Stomach (tissue), 19 donors: ENCODE measurements at places on chromosomes 7 and 10.
A peak's percentile ranks its signal among the peaks of the same experiment; 100 is the strongest.

GRCh38 chr7:96591900-96592676, 117.6 kb downstream of the SEM1 start:
- no peak for DNase-seq

DNA sequence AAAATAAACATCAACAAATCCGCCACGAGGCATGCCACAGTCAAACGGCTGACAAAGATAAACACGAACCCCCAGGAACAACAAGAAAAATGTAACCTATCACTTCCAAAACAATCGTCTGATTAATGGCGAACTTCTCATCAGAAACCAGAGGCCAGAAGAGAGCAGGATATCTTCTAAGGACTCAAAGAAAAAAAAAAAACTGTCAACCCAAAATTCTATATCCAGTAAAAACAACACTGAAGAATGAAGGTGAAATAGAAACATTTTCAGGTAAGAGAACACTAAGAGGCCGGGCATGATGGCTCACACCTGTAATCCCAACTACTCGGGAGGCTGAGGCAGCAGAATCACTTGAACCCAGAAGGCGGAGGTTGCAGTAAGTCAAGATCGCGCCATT, 54.3 kb downstream of the SLC29A4 start:
- DNase-seq, result no peak

- no peak for DNase-seq
Observed at GRCh38 chr10:61742812-61743211, 80.1 kb downstream of the CABCOCO1 start.

GRCh38 chr10:23525406-23525805, 86.5 kb downstream of the OTUD1 start:
- DNase-seq, result no peak

DNA sequence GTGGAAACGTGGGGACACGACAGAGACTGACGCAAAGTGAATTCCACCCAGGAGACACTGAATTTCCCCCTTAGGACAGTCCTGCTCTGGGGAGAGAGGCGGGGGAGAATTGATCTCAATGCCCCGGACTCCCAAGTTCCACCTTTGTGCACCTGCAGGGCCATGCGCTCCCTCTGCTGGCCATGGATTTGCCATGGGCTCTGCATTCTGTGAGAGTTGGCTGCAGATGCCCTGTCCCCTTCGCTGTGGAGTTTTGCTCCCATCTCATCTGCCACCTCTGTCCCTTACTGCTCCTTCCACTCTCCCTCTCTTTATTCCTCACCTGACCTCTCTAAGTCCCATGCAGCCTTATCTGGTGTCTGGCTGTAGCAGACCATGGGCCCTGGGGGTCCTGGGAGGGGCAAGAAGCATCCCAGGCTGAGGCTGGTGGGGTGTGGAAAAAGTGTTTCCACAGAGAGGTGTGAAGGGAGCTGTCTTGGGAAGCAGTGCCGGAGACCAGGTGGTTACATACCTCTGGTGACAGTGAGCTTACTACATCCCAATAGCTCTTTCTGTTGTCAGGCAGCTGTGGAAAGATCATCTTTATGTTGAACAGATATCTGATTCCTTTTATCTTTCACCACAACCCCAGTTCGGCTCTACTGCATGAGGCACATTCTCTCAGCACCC, 14.3 kb downstream of the GHRHR start:
- peak; percentile 78 for DNase-seq

- DNase-seq, result no peak
Observed at GRCh38 chr10:94496010-94496409, 49.6 kb upstream of the HELLS start.

GRCh38 chr7:134891262-134891695, 95.0 kb upstream of the AGBL3 start:
- peak; percentile 94 for DNase-seq

- DNase-seq, result no peak
Observed at GRCh38 chr10:113303544-113304146, 249.2 kb upstream of the HABP2 start.

DNA sequence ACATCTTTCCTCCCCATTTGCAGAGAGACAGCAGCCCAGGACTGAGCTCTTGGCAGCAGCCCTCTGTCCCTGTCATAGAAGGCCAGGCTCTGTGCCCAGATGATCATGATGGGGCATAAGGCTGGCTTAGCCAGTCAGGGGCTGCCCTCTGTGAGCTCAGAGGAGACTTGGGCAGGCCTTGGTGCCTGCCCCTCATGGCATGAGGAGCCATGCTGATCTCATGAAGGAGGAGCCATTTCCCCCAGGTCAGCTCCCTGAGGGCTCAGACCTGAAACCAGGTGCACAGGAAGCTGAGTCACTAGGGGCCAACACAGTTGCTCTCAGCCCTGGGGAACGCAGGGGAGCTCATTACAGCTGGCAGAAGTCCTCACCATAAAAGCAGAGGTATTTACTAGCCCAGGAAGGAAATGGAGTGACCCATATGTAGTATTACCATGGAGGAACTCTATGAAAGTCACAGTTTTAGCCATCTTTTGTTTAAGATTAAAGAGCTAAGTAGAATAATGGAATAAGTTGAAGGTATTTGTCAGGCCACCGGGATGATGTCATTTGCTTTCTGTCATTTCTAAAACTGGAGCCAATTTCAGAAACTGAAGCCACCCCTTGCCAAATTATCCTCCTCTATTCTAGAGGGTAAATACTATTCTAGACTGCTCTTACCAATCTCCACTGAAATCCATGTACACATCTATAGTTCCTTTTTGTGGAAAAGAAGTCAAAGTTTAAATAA, 362.4 kb upstream of the ZNF32 start:
- no peak for DNase-seq

GRCh38 chr7:132001146-132001545, 444.7 kb upstream of the PODXL start:
- DNase-seq, result no peak

GRCh38 chr10:14382531-14382930, 51.8 kb upstream of the FRMD4A start:
- DNase-seq, result no peak

DNA sequence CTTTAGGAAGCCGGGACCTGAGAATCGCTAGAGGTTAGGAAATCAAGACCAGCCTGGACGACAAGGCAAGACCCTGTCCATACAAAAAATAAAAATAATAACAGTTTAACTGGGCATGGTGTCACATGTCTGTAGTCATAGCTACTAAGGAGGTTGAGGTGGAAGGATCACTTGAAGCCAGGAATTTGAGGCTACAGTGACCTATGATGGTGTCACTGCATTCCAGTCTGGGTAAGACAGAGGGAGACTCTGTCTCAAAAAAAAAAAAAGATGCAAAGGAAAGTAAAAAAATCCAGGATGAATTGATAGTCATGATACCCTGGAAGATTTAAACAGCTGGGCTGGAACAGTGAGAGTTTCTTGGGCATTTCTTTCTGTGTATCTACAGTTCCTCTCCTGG, 463.2 kb downstream of the GALNT17 start:
- DNase-seq, result no peak

DNA sequence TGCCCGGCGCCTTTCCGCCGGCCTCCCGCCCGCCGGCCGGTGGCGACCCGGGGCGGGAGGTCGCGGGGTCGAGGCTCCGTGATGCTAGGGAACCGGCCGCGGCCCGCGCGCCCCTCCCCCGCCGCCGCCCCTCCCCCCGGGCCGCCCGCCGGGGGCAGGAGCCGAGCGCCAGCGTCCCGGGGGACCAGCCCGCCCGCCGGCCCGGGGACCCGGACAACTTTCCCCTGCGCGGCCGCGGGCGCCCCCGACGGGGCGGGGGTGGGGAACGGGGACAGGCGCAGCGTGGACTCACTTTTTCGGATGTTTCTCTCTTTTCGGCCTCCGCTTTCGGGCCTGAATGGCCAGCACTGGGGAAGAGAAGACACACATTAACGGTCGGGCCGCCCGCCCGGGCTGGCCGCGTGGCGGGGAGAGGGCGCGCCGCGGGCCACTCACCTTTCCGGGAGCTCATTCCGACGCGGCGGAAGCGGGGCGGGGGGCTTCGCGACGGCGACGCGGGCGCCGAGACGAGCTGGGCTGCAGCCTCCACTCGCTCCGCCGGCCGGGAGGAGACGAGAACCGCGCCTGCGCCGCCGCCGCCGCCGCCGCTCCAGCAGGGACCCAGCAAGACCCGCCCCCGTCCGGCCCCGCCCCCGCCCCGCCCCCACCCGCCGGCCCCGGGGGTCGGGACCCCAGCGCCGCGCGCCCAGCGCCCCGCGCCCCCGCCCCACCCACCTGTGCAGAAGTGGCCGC, at the start of gene SRPK2:
Gene SRPK2 (minus strand): TSS at position 566 of the 732 bp plus-strand sequence.
- DNase-seq, result peak; percentile 94

GRCh38 chr10:8058274-8059111, 4.0 kb downstream of the GATA3 start:
- DNase-seq, result no peak

GRCh38 chr7:39560408-39560807, 5.8 kb upstream of the YAE1 start:
- DNase-seq, result peak; percentile 59

DNA sequence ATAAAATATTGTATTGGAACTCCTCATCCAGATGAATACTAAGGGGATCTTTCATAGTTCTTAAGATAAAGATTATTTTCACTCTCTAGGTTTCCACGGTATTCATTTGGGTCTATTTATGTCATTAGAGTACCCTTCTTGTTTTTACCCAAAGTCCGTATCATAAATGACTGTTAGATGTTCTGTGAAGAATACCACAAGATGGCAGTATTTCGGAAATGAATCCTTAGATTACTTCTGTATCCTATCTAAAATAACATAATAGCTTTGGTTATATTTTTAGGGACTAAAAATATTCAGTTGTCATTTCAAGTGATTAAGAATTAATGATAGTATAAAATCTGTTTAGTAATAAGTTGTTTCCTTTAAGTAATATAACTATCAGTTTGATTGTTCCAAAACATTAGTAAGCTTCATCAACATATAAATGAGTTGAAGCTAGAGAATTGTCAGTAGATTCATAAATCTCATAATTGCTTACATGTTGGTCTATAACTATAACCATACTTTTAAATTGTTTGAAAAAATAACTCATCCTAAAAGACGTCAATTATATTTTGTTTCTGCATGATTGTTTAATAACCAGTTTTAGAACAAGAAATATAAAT, 337.5 kb upstream of the KCND2 start:
- peak; percentile 53 for DNase-seq

- no peak for DNase-seq
Observed at GRCh38 chr7:45203936-45204445, 46.4 kb downstream of the RAMP3 start.

DNA sequence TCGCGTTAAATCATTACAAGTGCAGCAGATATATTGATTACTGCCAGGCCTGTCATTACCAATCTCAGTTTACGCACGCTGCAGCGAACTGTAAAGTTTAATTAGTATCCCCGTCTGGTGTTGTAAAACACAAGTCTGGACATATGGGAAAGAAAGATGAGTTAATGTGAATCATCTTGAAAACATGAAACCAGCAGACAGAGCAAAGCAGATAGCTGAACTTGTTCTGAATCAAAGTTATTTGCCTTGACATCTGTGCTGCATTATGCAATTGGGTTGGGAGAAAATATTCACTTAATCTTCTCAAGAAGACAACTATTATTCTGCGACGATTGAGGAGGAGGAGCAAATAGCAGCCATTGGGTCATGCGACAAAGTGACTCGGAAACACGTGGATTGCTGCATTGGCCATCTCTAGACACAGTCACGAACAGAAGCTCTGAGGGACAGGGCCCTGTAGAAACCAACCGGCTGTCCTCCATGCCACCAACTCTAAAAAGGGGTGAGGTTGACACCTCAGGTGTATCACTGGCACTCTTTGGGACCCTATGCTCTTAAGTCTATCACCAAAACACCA, 156.3 kb upstream of the C7orf33 start:
- no peak for DNase-seq

GRCh38 chr10:12484941-12485805, 135.8 kb downstream of the CAMK1D start:
- peak; percentile 34 for DNase-seq

GRCh38 chr10:111373696-111374095, 296.9 kb downstream of the ADRA2A start:
- no peak for DNase-seq

GRCh38 chr7:100965723-100966541, 3.4 kb upstream of the MUC12 start:
- DNase-seq, result peak; percentile 93

- no peak for DNase-seq
Observed at GRCh38 chr7:104946338-104946737, 67.7 kb upstream of the KMT2E start.

DNA sequence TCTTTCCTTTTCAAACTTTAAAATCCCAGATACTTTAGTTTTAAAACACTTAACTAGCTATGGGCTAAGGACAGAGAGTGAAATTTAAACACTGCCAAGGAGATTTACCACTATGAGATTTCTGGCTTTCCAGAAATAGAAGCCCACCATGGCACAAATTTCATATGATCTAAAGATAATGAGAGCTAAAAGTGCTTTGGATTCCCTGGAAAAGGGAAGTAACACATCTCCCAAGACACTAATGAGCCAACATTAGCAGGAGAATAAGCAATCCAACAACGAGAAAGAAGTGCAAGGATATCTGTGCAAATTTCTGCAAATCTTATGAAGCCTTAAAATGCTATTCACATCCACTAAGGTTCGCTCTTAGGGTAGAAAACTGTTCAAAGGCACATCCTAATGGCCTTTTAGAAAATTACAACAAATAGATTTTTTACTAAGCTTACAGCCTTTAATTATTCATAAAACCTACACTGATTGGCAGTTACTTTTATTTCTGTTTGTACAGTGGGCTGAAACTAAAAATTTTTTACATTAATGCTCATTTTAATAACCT, 100.3 kb downstream of the RAPGEF5 start:
- no peak for DNase-seq

DNA sequence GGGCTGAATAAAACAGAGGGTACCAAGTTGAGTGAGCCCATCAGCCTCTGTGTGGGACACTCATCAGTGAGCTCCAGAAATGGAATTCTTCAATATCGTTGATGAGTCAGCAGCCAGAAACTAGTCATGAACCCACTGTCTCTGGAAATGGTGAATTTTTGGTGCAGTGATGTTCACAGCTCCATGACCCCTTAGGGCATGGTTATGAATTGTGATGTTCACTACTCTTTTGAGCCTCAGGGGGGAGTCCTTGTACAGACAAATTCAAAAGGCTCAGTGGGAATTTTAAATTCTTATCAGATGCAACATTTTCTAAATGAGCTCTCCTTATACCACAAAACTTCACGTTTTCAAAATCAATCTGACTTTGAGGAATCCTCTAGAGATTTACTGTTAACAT, 335.7 kb downstream of the PHTF2 start:
- DNase-seq, result peak; percentile 42

- DNase-seq, result no peak
Observed at GRCh38 chr7:256981-257646, 32.9 kb upstream of the FOXL3 start.

- no peak for DNase-seq
Observed at GRCh38 chr10:15678851-15679250, 40.9 kb downstream of the ITGA8 start.

- no peak for DNase-seq
Observed at GRCh38 chr10:75426880-75427279, 4.5 kb upstream of the LRMDA start.
